ENCODE measurements at places on chromosomes 7 and 10.

DNA sequence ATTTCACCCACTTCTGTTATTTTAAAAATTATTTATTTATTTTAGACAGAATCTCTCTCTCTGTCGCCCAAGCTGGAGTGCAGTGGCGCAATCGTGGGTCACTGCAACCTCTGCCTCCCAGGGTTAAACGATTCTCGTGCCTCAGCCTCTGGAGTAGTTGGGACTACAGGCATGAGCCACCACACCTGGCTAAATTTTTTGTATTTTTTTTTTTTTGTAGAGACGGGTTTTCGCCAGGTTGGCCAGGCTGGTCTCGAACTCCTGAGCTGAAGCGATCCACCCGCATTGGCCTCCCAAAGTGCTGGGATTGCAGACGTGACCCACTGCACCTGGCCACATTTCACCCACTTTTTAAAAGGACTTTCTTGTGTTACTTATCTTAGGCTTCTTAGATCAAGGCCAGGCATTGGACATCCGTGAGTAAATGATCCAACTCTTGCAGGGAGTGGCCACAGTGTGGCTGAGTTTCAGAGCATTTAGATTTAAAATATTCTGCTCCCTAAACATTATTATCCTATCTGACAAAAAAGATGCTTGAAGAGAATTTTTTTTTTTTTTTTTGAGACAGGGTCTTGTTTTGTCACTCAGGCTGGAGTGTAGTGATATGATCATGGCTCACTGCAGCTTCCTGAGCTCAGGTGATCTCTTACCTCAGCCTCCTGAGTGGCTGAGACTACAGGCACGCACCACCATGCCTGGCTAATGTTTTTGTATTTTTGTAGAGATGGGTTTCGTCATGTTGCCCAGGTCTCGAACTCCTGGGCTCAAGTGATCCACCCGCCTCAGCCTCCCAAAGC lies 14.4 kb downstream of the SNX10 start:
- DNase-seq: no peak

DNA sequence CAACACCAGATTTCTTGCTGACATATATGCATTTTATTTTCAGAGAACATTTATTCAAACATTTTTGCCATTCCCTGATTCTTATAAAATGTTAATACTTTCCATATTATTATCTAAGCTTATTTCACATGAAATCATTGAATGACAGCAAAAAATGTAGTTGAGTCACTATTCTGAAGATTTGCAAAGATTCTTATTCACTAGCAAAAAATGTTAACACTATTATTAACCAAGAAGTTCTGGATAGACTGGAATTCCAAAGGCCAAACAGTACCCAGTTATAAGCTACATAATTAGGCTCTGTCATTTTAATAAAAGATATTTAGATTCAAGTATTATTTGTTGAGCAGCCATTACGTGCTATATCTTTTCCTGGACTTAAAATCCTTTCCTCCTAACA lies 4.3 kb downstream of the GSTO2 start:
- DNase-seq: no peak

- DNase-seq: no peak
These were observed 266.0 kb downstream of the GRID1 start for GRCh38 chr10:86100581-86101061.

GRCh38 chr10:118580702-118581101 lies 14.7 kb downstream of the PRLHR start:
- no peak for DNase-seq

GRCh38 chr7:46215987-46216567 lies 295.0 kb upstream of the IGFBP3 start:
- no peak for DNase-seq

GRCh38 chr10:128873411-128874054 lies 593.5 kb upstream of the MGMT start:
- no peak for DNase-seq

GRCh38 chr7:66778201-66778600 lies 37.7 kb downstream of the RABGEF1 start:
- no peak for DNase-seq

Measured in CD4-positive, alpha-beta T cell treated with Interferon gamma for 1 hour (primary cell).